ENCODE measurements at places on chromosomes 4 and X.

DNA sequence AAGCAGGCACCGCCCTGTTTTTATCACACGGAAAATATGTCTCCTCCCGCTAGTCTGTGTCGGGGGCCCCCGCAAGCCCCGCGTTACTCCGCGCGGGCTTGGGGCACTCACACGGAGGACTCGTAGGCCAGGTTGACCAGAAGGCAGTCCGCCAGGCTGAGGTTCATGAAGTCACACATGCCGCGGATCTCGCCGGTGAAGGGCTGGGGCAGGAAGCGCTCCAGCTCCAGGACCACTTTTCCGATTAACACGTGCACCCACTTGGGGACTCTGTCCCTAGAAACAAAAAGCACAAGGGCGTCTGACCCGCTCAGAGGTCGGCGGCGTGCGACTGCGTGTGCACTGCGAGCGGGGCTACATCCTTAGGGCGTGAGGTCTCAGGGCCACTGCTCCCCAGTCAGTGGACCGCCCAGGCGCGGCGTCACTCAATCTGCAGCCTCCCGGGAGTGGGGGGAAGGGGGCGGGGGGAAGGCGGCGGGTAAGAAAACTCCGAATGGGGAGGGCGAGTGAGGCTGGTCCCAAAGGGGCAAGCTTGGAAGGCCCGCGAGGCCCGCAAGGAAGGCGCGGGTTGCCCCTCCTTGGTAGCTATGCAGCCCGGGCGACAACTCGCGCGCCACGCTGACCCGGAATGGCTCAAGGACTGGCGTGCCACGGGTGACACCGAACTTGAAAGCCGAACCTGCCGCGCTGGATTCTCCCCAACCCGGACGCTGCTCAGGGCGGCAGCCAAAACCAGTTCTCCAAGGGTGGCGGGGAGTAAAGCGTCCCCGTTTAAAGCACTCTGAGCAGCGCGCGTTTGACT lies 722 bp downstream of the NAAA start:
- DNase-seq = peak; percentile 83

DNA sequence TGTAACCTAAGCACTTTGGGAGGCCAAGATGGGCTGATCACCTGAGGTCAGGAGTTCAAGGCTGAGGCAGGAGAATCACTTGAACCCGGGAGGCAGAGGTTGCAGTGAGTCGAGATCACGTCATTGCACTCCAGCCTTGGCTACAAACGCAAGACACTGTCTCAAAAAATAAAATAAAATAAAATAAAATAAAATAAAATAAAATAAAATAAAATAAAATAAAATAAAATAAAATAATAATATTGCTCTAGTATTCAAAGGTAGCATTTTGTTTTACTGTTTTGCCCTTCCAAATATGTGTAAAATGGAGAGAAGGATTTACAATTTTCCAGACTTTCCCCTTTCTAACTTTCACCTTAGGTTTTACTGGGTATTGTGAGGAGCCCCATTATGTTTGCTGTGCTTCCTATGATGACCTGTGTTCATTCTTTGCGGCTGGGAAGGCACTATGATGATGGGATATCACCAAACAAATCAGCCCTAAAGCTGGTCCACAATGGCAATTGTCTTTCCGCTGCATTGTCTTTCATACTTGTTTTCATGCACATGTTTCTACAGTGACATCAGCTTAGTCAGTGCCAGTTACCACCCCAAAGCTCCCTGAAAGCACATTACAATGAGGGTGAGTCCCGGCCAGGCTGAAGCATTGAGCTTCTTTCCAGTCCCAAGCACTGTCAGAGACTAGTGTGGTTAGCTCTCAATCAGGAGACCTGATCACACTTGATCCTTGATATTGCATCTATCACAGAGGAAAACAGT lies 50.8 kb downstream of the DTHD1 start:
- DNase-seq = no peak

GRCh38 chr4:98891478-98892337 lies 37.2 kb downstream of the EIF4E start:
- no peak for DNase-seq

GRCh38 chr4:154314248-154314647 lies 177.4 kb downstream of the DCHS2 start:
- no peak for DNase-seq

DNA sequence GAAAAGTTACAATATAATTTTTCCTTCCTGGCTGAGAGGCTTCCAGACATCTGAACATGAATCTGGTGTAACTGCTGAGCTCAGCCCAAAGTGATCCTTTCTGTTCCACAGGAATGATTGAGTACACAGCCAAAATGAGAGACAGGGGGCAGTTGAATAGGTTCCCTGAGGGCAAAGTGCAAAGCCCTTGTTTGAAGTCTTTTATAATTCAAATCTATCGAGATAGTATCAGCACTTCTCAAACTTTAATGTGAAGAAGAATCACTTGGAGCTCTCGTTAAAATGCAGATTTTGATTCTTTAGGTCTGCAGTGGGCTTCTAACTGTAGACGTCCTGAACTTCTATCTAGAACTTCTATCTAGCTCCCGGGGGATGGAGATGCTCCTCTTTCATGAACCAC lies 54.4 kb upstream of the BMP2K start:
- DNase-seq = no peak

DNA sequence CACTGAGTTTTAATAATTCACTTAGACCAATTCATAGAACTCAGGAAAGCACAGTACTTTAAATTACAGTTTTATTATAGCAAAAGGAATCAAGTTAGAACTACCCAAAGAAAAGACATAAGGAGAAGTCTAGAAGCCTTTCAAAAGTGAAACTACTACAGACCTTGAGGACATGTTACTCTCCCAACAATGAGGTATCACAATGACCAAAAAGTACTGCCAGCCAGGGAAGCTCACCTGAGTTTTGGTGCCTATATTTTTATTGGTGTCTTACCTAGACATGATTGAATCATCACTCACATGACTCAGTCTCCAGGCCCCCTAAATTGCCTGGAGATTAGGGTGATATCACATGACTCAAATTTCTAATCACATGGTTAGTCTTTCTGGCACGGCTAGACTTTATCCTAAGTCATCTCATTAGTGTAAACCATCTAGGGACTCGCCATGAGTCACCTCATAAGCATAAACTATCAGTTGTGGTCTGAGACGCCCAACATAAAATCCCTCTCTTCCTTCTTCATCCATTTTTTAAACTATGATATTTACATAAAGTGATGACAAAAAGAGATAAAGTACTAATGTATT lies 372.3 kb downstream of the TMA16 start:
- DNase-seq = no peak

DNA sequence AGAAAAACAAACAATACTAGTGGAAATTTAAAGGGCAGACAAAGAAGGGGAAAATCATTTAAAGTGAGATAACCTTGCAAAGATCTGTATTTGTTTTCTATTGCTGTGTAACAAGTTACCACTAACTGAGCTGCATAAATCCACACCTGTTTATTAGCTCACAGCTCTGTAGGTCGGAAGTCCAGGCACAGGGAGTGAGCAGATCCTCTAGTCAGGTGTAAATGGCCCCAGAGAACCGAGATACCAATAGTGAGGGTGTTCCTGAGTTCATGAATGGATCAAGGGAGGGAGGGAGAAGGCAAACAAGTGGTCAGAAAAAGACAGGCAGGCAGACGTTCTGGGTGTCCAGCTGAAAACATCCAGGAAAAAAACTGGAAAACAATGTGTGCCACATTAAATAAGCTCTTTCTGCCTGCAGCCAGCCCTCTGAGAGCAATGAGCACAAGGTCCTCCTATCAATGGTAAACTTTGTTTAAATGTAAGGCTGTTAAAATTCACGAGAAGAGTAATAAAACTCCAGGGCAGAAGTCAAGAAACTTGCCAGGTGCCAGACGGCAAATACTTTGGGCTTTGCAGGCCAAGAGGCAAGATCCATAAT lies 25.0 kb downstream of the ADGRA3 start:
- no peak for DNase-seq

DNA sequence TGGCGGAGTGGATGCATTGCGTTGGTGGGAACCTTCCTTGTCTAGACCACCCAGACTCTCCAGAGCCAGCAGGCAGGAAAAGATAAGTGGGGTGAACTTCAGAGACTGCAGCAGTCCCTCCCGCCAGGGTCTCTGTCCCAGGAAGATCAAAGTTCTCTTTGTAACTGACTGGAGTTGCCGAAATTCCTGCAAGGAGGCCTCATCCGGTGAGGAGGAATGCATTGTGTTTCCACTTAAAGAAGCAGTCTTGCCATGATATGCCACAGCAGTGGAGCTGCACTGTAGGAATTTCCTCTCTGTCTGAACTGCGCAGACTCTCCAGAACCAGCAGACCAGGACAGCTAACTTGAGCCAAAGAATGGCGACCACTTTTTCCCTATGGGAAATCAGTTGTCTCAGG lies 1190.4 kb downstream of the TECRL start:
- DNase-seq = no peak

DNA sequence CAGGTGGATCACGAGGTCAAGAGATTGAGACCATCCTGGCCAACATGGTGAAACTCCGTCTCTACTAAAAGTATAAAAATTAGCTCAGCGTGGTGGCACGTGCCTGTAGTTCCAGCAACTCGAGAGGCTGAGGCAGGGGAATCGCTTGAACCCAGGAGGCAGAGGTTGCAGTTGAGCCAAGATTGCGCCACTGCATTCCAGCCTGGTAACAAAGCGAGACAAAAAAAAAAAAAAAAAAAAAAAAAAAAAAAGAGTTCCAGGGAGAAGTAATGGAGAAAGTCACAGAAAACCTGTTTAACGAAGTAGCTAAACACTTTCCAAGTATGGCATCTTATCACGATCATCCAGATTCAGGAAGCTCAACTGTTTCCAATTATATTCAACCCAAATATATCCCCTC lies 10.9 kb downstream of the KLHL4 start:
- DNase-seq = no peak

DNA sequence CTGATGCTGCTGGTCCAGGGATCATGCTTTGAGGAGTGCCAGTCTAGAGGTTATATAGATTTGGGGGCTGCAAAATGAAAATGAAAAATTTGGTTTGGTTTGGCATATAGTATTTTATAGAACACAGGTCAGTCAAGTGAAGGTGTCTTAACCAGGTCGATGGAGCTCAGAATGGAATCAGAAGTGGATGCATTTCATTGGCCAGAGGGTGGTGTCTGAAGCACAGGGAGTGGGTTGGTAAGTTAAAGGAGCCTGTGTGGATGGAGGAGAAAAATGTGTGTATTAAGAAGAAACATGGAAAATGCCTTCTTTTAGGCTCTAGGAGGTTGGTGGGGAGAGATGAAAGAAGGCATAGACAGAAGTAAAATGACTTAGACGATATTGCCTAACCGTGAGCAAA lies 8.6 kb downstream of the GALNT7 start:
- DNase-seq = no peak

DNA sequence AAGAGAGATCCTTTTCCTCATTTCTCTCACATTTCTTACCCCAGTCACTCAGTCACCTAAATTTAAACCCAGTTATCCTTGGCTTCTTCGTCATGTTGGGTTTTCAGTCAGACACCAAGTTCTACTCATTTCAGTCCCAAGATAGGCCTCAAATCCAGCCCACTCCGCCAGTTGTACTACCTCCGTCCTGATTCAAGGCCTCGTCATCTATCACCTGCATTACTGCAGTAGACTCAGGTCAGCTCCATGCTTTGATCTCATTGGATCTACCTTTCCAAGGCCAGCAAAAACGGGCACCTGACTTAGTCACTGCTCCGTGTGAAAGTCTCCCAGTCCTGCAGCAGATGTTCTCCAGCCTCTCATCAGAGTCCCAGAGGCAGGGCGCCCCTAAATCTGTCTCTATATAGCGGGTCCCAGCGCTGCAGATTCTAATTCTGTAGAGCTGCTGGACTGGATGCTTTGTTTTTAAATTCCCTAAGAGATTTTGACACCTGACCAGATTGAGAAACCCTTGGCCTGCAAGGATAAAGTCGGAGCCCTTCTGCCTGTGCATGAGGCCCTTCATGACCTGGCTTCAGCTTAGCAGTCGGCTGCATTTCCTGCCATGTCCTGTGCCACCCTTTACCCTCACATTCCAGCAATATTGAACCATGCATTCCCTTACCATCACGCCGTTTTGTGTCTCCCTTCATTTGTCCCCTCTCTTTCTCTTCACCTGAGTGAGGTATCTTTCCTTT lies 53.7 kb downstream of the ZFX start:
- DNase-seq = no peak

- DNase-seq = no peak
Observed at GRCh38 chrX:129472116-129472515, 51.2 kb downstream of the SMARCA1 start.

GRCh38 chr4:184294606-184295133 lies 77.0 kb upstream of the ENPP6 start:
- DNase-seq = no peak

DNA sequence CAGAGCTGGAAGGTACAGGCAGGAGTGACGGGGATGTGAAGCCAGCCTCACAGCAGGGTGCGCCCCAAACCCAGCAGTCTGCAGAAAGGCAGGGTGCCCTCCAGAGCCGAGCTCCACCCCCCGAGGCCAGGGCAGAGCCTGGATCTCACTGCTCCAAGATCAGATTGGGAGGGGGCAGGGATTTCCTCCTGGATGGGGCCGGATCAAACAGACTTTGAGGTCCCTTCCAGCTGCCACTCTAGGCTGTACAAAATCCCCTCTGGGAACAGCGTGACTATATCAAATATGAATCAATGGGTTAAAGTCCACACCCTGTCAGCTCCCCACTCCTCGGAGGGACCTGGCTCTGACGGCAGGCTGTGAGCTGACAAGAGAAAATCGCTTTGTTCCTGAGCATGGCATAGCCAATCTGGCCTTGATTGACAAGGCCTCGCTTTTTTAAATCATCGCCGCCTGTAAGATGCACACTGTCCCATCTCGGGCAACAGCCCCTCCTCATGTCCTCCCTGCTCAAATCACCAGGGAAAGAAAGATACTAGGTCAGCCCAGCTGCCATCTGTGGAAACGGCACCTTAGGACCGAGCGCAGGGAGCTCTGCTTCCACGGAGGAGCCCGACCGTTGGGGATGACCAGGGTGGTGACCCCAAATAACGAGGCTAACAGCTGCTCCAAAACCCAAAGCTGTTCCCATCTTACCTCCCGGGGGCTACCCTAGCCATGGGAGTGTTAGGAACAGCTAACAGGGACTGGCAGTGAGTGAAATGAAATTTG lies 39.9 kb downstream of the PSAPL1 start:
- DNase-seq = peak; percentile 44

DNA sequence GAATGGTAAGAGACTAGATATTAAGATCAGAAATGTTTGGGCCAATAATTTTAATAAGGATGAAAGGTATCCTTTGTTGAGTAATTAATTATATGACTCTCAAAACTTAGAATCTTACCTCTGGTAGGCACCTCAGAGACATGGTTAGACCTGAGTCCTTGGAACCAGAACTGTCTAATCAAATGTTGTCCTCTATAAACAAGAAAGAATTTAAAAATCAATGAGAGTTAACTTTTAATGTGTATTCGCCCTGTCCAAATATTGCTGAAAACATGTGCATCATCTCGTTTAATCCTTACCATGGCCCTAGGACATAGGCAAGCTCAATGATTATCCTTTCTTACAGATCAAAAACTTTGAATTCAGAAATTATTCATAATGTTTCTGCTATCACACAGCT lies 24.0 kb upstream of the NUDT11 start:
- no peak for DNase-seq
